ENCODE measurements at places on chromosomes 16 and 17.

- DNase-seq, result no peak
Observed at GRCh38 chr17:63317166-63317840, 128.8 kb downstream of the CYB561 start.

DNA sequence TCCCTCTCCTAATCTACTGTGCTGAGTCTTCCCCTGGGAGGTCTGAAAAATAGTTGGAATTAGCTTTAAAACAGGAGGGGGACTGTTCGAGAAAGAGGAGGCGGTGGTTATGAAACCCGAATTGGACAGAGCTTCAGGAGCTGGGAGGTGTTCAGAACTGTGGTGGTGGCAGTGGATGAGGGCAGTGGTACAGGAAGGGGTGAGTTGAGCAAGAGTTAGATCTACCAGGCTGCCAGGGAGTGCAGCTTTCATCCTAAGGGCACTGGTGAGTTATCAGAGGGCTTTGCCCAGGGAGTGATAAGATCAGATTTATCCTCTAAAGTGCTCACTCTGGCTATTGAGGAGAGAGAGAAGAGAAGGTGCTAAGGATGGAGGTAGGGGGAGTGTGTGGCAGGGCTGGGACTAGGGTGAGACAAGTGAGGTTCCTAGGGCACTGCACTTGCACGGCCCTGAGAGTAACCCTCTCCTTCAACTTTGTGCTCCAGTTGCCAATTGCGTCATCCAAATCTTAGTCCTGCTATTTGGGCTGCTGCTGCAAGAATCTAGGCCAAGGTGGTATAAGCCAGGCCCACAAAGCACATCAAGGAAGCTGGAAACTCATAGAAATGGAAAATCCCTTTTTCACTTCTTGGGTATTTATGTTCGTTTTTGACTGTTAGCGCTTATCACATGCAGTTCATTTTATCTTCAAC is 540.3 kb downstream of the XYLT1 start:
- DNase-seq, result no peak

DNA sequence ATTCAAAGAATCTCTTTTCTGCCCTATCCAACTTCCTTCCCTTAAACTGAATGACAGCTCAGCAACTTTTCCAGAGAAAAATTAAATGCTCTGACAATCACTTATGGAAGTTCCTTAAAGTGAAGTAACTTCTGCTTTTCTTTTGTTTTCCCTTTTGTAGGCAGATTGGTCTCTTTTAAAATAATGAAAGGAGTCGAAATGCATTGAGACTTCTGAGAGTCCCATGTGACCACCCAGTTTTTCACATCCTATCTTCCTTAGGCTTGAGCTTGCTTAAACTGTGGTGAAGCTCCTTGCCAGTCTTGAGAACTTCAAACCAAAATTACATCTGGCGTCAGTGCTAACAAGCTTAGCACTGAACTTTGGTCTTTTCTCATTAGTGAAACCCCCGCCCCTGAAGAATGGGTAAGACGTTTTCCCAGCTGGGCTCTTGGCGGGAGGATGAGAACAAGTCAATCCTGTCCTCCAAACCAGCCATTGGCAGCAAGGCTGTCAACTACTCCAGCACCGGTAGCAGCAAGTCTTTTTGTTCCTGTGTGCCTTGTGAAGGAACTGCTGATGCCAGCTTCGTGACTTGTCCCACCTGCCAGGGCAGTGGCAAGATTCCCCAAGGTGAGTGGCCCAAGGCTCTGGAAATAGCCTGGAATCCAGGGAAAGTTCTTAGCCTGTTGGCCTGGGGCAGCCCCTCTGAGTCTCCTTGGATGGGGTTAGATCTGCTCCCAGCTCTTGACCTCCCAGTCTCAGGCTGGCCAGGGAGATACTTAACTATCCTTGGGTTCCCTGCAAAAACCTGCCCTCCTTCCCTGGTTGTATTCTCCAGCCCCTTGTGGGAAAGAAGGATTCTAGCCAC is 1.2 kb downstream of the TMEM106A start:
- DNase-seq, result peak; percentile 20

DNA sequence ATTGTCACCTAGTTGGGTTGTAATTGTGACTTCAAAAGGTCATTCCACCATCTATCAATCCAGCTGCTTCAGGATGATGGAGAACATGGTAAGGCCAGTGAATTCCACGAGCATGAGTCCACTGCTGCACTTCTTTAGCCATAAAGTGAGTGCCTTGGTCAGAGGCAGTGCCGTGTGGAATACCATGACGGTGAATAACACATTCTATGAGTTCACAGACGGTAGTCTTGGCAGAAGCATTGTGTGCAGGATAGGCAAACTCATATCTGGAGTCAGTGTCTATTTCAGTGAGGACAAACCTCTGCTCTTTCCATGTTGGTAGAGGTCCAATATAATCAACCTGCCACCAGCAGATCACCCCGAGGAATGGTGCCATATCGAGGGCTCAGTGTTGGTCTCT is 650.9 kb downstream of the KCNJ2 start:
- peak; percentile 80 for DNase-seq

DNA sequence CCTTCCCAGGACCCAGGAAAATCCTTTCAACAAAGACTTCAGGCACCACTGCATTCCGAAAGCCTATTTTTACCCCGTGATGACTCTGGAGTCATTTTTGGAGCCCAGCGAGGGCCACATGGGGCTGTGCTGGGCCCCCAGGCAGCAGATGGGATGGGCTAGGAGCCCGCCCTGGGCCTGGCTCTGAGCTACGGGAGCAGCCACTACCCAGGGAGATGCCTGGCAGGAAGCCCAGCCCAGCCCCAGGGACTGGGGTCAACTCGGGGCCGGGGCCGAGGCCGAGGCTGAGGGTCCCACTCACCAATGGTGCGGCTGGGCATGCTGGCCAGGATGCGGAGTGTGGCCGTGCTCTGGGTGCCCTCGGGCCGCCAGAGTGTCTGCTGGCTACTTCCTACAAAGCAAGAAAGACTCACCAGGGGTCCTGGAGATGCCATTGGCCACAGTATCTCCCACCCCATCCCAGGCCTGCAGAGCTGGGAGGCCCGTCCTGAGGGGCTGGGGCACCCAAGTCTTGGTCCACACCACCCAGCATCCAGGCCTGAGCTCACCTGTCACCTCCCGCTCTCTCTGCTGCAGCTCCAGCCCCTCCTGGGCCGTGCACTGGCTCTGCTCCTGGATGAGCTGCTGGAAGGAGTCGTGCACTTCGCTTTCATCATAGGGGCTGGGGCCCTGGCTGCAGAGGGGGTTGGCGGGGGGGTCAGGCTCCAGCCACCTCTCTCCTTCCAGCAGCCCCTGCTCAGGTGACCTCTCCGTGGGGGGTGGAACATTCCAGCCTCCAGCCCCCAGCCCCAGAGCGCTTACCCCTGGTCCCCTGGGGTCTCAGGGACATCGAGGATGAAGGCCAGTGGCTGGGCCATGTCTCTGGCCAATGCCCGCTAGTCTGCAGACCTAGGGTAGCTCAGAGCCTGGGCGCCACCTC is 2.3 kb downstream of the TMC6 start:
- DNase-seq, result no peak

GRCh38 chr16:53087101-53087500 is 32.3 kb downstream of the CHD9 start:
- DNase-seq, result peak; percentile 15

GRCh38 chr16:25575363-25575762 is 116.4 kb upstream of the HS3ST4 start:
- no peak for DNase-seq

GRCh38 chr16:6374821-6375220 is 957.8 kb upstream of the RBFOX1 start:
- DNase-seq, result no peak

GRCh38 chr16:11414815-11415775 is 69.8 kb downstream of the RMI2 start:
- DNase-seq, result no peak

GRCh38 chr16:82067042-82067803 is 32.2 kb downstream of the HSD17B2 start:
- DNase-seq, result no peak

- DNase-seq, result no peak
Observed at GRCh38 chr17:50157891-50158290, 7.4 kb upstream of the PPP1R9B start.

- peak; percentile 96 for DNase-seq
Observed at GRCh38 chr17:35713069-35713728, 18.2 kb upstream of the RASL10B start.

DNA sequence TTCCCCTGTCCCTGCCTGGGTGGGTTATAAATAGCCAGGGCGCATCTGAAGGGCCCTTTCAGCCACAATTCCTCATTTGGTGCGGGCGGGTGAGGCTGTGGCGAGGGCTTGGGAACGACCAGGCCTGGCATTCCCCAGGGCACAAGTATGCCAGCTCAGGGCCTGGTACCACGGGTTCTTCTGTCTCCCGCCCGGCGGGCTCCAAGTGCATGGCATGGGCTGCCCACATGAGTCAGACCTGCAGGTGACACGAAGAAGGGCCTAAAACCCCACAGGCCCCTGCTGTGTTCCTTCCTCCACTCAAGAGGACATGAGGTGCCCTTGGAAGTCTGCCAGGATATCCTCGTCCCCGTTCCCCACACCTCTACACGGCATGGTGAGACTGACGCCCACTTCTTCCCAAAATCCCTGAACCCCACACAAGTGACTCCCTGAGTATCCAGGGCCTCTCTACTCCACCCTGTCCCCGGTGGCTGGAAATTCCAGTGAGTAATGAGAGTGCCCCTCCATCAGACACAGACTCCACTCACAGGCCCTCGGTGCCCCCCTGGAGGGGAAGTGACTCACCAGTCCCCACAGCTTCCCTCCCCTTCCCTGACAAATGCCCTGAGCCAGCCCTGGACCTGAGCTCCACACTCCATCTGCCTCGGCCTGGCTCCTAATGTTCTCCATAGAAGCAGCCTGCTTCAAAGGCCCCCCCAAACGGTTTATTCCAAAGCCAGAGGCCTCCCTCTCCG is 68.8 kb downstream of the ABR start:
- DNase-seq, result peak; percentile 97

- DNase-seq, result no peak
Observed at GRCh38 chr17:4247361-4247970, 16.3 kb downstream of the ANKFY1 start.

- DNase-seq, result no peak
Observed at GRCh38 chr17:55344514-55344997, 77.1 kb downstream of the MMD start.

DNA sequence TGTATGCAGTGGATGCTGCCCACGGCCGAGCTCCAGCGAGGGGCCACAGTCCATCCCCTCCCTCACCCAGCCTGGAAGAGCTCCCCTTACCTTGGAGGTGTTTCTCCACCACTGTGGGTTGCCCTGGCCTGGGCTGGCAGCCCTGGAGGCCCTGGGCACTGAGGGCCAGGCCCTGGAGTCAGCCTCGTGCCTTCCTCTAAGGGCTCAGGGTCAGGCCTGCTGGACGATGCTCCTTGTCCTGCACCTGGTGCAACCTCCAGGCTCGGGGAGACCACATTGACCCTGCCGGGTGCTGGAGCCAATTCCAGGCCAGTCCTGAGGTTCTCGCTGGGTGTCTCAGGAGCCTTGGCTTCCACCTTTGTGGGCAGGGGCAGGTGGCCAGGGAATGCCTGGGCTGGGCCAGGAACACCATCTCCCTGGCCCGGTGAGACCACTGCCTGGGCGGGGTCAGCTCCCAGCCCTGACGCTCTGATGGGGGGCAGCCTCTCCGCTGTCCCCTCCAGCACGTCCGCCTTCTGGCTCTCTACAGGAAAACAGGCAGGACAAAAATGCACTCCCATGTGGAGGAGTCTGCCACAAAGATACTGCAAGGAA is 10.4 kb downstream of the MYLK3 start:
- DNase-seq, result no peak

DNA sequence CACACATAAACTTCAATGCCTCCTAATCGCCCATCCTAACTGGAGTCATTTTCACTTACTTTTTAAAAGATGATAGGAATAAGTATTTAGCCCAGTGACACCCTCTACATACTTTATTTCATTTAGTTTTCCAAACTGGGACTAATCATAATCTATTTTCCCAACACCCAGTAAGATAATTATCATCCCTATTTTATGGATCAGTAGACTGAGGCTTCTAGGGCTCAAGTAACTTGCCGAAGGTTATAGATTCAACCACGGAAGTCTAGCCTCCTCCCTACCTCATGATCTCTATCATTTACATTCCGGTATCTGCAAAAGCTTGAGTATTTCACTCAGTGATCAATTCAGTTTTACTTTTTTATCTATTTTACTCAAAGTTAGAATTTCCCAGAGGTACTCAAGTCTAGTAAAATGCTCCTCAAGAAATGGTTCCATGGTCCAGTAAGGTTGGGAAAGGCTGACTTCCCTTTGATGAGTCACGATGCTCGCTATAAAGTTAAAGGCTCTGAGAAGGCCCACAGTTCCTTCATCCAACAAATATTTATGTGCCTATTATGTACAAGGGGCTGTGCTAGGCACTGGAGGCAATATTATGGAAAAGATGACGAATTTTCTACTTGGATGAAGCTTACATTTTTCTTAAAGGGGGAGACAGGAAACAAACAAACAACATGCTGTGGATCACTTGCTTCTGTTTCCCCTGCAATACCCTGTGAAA is 75.1 kb downstream of the TOX3 start:
- DNase-seq, result no peak
